ENCODE measurements at places on chromosomes 6 and 20.

GRCh38 chr6:111862314-111862713 is 10.9 kb downstream of the FYN start:
- no peak for DNase-seq

DNA sequence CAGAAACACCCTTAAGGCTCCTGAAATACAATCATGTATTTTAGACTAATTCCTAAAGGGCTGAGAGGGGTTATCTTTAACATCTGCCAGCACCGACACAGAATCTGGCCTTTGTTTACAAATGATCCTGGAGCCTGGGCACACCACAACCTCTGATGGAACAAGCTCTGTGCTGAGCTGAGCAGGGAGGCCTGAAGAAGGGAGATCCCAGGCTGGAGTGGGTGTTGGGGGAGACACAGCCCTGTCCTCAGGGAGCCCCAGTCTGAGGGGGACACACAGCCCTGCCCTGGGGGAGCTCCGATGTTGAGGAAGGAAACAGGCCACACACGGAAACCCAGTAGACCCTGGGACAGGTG is 130.5 kb downstream of the VEGFA start:
- no peak for DNase-seq

- DNase-seq, result peak; percentile 50
These were observed 90.3 kb downstream of the SNX5 start for GRCh38 chr20:17878069-17878911.

DNA sequence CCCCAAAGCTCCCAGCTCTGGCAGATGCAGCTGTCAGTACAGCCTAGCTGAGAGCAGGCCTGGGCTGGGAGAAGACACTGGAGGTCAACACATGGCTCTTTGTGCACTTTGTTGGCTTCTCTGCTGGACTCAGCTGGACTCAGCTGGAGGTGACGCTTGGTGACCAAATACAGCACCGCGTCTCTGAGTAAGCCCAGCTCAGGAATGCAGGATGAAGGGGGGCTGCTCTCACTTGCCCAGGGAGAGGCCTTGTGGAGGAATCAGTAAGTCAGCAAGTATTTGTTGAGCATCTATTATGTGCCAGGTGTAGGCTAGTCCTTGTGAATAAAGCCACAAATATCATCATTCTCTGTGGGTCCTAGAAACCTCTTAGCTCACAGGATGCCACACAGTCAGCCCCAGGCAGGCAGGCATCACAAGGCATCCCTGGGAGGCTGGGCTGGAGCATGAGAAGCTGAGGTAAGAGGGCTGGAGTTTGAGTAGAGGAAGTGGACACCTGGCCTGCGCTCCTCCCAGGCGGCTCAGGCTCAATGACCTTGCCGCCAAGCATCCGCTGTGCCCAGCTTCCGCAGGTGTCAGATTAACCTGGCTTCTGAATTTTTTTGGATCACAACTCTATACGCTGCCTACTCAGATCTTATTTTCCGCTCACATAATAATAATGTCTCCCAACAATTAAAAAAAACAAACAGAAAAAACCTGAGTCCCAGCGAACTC is 95.4 kb downstream of the TMEM170B start:
- no peak for DNase-seq

- DNase-seq, result peak; percentile 49
These were observed 855 bp upstream of the GFOD1 start for GRCh38 chr6:13488015-13488895.

- DNase-seq, result no peak
These were observed 30.0 kb downstream of the SYNDIG1 start for GRCh38 chr20:24499472-24499871.

GRCh38 chr6:11963756-11964500 is 48.2 kb upstream of the HIVEP1 start:
- DNase-seq, result no peak

DNA sequence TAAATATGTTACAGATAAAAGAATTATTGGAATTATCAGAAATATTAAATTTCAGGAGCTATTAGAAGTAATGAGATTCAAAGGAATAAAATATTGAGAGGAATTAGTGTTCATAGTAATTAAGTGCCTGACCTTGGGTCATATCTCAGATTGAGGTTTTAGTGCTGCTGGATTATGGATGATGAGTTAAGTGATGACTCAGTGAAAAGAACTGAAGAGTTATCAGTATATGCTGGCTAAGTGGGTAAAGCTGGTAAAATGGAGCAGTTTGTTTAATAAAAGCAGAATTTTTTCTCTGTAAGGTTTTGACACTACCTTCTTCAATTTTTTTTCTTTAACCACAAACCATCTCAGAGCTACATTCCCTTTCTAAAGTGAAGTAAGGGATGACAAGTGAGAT is 206.7 kb downstream of the MANEA start:
- no peak for DNase-seq

DNA sequence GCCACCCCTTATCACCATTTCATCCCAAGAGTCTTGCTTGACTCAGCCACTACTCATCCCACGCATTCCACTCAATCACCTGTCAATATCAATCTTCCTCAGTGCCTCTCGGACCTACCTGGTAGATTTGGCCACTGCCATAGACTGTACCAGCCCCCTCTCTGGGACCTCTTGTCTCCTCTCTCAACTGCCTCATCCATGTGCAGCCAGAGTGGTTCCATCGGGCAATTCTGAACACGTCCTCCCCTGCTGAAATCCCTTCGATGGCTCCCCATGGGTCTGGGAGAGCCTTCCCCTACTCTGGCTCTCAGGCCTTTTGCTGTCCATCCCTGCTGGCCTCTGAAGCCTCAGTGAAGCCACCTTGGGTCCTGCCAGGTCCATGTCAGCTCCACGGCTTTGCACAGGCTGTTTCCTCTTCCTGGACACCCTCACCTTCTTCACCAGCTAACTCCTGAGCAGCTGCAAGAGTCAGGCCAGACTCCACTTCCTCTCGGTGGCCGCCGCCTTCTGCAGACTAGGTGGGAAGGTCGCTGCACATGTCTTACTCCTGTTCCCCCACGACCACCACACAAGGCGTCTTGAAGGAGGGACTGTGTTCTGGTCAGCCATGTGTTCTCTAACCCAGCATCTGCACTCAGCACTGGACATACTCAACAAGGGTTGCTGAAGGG is 120.4 kb downstream of the TOX2 start:
- no peak for DNase-seq

DNA sequence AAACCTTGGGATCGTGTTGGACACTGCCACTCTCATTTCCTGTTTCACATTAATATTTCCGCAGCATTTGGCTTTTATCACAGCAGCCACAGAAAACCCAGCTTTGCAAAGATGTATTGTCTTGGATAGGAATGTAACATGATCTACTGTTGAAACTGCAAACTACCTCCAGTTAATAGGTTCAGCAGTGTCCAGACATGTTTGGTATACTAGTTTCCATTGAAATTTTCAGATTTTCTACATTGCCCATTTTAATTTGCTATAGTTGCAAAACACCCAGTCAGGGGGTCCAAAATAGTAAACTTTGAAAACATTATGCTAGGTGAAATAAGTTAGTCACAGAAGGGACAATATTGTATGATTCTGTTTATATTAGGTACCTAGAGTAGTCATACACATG is 3.3 kb downstream of the ANKRD6 start:
- DNase-seq, result no peak

- no peak for DNase-seq
These were observed 18.1 kb upstream of the SNRPB2 start for GRCh38 chr20:16711661-16712258.

DNA sequence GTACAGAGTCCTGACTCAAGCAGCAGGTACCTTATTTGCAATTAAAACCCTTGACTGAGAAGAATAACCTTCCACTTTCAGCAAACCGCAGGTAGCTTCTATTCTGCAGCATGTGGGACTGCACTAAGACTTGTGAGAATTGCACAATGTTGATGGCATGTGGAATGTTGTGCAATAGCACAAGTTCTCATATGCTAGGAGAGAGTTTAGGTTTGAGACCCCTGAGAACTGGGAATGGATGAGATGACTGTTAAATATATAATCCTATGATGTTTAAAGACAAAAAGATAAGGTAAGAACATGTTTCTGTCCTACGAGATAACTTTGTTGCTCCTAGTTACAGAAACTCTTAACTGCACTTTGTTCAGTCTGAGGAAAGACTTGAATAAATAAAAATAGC is 194.6 kb downstream of the OTOR start:
- no peak for DNase-seq

GRCh38 chr6:132400883-132401617 is at the start of gene MOXD1:
TSS of gene MOXD1 (minus strand) at chr6:132401475. CDS start at chr6:132401426, 49 bp downstream.
- peak; percentile 19 for DNase-seq

- no peak for DNase-seq
These were observed 403.7 kb downstream of the CDH26 start for GRCh38 chr20:60361761-60362395.

- DNase-seq, result no peak
These were observed 75.8 kb downstream of the SNAP91 start for GRCh38 chr6:83633149-83633548.

GRCh38 chr20:59579404-59580145 is 24.8 kb upstream of the PHACTR3 start:
- DNase-seq, result no peak

DNA sequence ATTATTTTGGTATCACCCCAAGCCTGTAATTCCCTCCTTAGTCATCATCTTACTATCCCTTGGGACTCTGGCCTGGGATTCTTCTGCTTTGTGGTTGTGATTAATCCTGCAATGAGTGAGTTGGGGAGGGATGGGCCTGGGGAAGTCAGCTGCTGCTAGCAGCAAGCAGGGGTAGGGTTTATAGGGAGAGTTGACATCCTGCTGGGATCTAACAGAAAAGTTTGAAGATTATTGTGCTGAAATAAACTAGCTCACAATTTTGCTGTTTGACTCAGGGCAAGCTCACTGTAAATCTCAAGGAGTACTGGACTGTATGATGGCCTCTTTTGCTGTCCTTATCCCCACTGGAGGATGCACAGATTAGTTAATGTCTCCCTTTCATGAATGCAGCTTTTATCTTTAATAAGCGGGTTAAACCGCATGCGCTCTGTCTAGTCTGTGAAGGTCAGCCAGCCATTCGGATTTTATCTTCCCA is 83.4 kb downstream of the JARID2 start:
- DNase-seq, result peak; percentile 45

DNA sequence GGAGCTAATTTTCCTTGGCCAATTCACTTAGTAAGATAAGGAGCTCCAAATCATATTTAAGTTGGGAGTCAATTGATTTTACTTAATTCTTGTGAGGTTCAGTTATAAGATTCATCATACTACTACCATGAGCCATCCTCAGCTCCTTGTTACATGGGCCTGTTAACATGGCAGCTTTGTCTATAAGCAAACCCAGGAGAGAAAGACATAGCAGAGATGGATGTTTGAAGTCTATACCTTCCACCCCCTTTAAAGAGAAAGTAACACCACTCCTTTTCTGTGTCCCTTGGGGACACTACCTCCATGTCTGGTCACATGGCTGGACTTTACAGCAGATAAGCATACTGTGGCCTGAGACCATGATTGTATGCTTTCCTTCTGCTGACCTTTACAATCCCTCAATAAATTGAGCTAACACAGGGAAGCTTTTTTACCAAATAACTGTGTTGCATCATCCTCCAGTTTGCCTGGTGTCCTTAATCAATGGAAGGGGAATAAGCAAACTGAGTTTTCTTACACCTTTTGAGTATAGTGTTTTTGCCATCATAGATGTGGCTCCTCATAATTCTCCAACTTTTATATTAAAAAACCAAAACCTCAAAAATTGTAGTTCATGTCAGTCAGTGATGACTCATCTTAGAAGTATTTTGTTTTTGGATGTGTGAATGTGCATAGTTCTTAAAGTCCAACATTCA is 9.8 kb upstream of the ZNFX1 start:
- DNase-seq, result no peak

GRCh38 chr20:48795732-48796131 is 32.1 kb downstream of the PREX1 start:
- no peak for DNase-seq

- no peak for DNase-seq
These were observed 18.7 kb downstream of the ERGIC3 start for GRCh38 chr20:35560541-35560940.

- no peak for DNase-seq
These were observed 88.1 kb downstream of the PPP1R14C start for GRCh38 chr6:150230832-150231524.

DNA sequence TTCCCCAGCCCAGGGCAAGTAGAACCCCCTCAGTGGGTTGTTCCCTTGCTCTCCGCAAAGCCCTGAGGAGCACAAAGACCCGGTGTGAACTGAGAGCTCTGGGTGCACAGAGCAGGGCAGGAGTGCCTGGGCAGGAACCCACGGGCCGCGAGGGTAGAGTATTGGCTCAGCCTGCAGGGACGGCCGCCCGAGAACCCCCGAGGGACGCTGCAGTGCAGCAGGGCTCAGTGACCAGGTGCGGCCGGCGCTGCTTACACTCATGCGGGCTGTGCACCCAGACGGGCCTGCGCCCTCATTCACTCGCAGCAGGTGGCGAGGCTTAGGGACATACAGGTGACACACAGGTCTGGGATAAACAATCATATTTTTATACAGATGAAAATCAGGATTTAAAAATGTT is 51.9 kb upstream of the PDE10A start:
- no peak for DNase-seq

- no peak for DNase-seq
These were observed 108.4 kb upstream of the INSM1 start for GRCh38 chr20:20259533-20259932.

GRCh38 chr6:144749263-144749662 is 464.1 kb downstream of the UTRN start:
- DNase-seq, result no peak

DNA sequence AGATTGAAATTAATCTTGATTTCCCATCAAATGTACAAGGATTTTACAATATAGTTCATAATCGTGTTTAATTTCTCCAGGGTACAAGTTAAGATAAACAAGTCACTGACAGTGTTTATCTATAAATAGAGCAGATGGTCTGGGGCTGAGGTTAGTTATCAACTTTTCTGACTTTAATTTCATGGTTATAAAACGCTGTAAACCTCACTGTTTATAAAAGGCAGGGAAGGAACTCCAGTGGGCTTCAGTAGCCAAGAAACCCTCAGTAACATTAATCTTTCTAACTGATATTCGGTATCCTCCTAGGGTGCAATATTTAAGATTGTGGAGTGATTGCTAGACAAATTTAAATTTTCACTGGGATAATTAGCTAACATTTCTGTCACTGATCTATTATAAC is 68.6 kb downstream of the GFRAL start:
- DNase-seq, result no peak

- no peak for DNase-seq
These were observed 455.6 kb downstream of the MAFB start for GRCh38 chr20:40233406-40233805.

- no peak for DNase-seq
These were observed 1570.0 kb upstream of the DEFB115 start for GRCh38 chr20:29687438-29687837.

DNA sequence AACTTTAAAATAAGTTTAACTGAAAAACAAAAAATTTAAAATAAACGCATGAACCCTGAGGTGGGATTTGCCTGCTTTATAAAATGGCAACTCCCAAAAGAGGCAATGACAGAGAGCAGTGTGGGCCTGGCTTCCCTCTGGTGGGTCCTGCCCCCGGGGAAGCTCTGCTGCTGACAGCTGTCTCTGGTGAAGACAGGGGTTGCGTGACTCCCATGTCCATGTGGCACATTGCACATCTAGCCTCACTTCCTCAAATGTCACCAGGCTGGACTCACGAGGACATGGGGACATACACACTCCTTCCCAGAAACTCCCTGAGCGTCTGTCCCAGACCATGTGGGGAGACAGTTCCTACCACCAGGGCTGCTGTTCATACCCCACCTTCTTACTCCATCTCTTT is 66.2 kb downstream of the ABHD12 start:
- DNase-seq, result peak; percentile 40

GRCh38 chr6:135087803-135088202 is 33.2 kb upstream of the HBS1L start:
- no peak for DNase-seq

- peak; percentile 26 for DNase-seq
These were observed 1.2 kb downstream of the PM20D2 start for GRCh38 chr6:89146718-89147700.

- DNase-seq, result no peak
These were observed 130.6 kb upstream of the C6orf118 start for GRCh38 chr6:165439928-165440554.

Data from testis (tissue), 5 donors.